ENCODE measurements at places on chromosomes 12 and 14.

DNA sequence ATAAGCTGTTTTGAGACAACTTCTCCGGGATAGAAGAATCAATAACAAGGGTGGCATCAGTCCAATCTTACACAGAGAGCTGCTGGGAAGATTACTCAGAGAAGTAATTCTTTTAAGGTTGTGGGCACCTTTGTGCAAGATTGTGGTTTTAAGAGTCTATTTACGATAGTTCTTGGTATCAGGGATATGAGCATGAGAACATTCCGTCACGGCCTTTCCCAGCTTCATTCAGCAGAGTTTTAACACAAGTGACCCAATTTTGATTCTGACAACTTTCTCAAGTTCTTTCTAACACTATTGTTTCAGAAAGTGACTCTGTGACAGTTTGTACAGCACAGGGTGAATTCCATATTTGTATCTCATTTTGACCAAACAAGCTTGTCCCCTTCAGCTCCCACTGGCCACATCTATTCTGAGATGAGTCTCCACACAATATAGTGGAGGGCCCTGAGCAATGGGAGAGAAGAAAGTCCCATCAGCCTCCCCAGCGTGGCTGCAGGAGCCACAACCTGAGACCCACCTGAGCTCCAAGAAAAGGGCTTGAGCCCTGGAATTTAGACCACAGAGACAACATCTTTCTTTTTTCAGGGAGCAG is 869.2 kb downstream of the TMEM121 start:
- peak overlapping the region; percentile 99 for H3K27ac ChIP-seq
- DNase-seq = no peak

- no peak for DNase-seq
- peaks cover 40% of the 10 kb centered on the region for H3K4me1 ChIP-seq
- no peaks in the 10 kb centered on the region for H3K27me3 ChIP-seq
- peak overlapping the region; percentile 98 for H3K27ac ChIP-seq
- H3K4me3 ChIP-seq = no peak overlapping the region
Observed at GRCh38 chr12:12446786-12447185, 89.9 kb downstream of the BORCS5 start.

DNA sequence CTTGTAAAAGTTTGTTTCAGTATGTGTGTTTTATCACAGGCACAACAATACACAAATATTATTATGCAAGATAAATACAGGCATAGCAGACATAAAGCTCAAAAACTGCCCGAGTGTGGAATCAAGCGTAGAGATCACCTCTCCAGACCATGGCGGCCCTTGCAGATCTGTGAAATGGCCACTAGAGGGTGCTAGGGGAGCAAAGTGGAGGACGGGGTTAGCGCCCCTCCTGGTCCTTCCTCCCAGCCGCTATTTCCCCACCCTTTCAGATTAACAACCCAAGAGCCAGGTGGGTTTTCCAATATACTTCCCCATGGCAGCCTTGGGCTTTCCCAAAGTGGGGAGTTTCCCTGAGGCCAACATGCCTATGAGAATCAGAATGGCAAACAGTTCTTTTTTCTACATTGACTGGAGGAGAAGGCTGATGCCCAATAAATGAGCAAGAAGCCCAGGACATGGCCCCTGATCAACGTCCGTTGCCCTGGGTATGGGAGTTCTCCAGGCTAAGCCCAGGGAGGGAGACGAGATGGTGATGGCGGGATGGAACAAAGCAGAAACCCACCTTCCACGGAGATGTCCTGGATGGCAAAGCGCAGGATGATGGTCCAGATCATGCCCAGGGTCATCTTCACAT is 67.4 kb downstream of the ACTN1 start:
- no peaks in the 10 kb centered on the region for H3K27me3 ChIP-seq
- peaks cover under 1% of the 10 kb centered on the region for H3K36me3 ChIP-seq
- H3K4me3 ChIP-seq = no peak overlapping the region
- DNase-seq = peak; percentile 49

- H3K4me1 ChIP-seq = no peaks in the 10 kb centered on the region
- H3K4me3 ChIP-seq = no peak overlapping the region
- no peaks in the 10 kb centered on the region for H3K27me3 ChIP-seq
- no peak for DNase-seq
Observed at GRCh38 chr14:38279572-38279971, 23.7 kb upstream of the CLEC14A start.

DNA sequence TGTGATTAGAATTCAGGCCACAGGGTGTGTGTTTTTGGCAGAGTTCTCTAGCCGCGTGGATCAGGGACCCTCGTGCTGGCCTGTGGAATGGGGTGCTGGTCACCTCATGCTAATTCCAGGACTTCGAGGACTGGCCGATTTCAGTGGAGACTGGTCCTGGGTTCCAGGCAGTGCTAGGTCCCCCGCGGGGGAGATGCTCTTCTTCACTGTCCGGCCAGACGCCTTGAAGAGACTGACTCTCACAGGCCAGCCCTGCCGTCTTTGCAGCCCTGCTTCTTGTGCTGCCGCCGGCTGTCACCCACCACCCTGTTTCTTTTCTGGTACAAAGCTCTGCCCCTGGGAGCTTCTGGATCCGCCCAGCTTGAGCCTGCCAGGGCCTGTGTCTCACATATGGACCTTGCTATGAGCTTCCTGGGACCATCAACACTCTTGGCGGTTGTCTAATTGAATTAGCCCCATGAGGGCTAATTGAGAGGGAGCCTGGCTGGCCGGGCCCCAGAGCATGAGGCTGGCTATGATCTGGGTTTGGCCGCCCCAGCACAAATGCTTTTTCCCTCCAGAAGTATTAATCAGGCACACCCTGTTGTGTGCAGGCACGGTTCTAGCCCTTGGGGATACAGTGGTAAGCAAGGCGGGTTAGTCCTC is 8.2 kb downstream of the MLXIP start:
- H3K4me1 ChIP-seq = peaks cover 57% of the 10 kb centered on the region
- H3K4me3 ChIP-seq = peak overlapping the region; percentile 66
- peaks cover 9% of the 10 kb centered on the region for H3K36me3 ChIP-seq
- peak overlapping the region; percentile 88 for H3K27ac ChIP-seq
- H3K27me3 ChIP-seq = no peaks in the 10 kb centered on the region

DNA sequence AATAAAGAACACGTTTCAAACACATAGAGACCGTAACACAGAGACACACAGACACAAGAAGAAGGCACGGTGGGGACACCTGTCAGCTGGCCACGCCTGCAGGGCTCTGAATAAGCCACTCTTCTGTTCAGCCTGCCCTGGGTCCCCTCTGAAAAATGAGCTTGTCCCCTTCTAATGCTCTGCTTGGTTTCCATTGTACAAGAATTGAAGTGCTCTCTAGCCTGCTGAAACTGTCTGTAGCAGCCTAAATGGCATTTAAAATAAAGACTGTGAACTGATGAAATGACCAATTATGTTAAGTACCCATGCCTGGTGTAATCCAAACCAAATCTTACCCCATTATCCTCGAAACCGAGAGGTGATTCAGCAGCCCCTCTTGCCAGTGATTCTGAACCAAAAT is 139.8 kb downstream of the FOXN3 start:
- H3K4me1 ChIP-seq = peaks cover 43% of the 10 kb centered on the region
- DNase-seq = no peak
- H3K27ac ChIP-seq = peak overlapping the region; percentile 59
- no peak overlapping the region for H3K4me3 ChIP-seq
- peaks cover 4% of the 10 kb centered on the region for H3K36me3 ChIP-seq

- no peak overlapping the region for H3K27ac ChIP-seq
- no peak for DNase-seq
- H3K4me3 ChIP-seq = no peak overlapping the region
Observed at GRCh38 chr14:74213907-74214803, 25.1 kb upstream of the VSX2 start.

GRCh38 chr14:104284636-104285507 is 146.5 kb downstream of the KIF26A start:
- peaks cover 14% of the 10 kb centered on the region for H3K27me3 ChIP-seq
- peaks cover 3% of the 10 kb centered on the region for H3K36me3 ChIP-seq
- H3K4me3 ChIP-seq = no peak overlapping the region
- no peak overlapping the region for H3K27ac ChIP-seq

DNA sequence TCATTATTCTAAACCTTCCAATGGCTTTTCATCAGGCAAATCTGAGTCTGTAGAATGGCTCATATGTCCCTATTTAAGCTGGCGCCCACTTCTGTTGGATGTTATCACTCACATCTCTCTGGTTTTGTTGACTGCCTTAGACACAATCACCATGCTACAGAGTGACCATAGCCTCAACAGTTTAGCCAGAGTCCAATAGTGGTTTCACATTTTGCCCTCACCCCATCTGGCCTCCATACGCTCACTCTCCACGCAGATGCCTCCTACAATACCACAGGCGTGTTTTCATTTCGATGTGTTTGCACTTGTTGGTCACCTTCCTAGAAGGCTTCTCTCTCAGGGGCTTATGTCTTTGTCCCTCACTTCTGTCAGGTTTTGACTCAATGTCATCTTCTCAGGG is 3.4 kb downstream of the KLRB1 start:
- no peak for DNase-seq
- peaks cover 9% of the 10 kb centered on the region for H3K36me3 ChIP-seq
- H3K27ac ChIP-seq = peak overlapping the region; percentile 59
- H3K4me1 ChIP-seq = peaks cover 41% of the 10 kb centered on the region
- peak overlapping the region; percentile 34 for H3K4me3 ChIP-seq

DNA sequence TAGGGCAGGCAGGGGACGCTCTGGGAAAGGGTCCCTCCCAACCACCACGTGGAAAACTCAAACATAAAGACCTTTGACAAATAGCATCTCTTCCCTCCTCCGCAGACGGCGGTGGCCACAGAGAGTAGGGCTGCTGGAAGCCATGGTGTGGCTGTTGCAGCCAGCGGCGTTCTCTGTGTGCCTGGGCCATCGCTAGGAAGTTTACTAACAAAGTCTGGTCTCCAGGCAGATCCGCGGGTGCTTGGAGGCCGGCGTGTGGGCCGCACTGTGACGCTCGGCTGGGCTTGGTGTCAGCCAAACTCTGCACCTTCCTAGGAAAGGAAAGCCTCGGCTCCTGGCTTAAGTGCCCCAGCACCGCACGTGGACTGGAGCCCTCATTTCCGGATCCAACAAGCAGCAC is 65.6 kb downstream of the CCDC88C start:
- no peaks in the 10 kb centered on the region for H3K27me3 ChIP-seq
- peak overlapping the region; percentile 99 for H3K27ac ChIP-seq
- peak overlapping the region; percentile 93 for H3K4me3 ChIP-seq

DNA sequence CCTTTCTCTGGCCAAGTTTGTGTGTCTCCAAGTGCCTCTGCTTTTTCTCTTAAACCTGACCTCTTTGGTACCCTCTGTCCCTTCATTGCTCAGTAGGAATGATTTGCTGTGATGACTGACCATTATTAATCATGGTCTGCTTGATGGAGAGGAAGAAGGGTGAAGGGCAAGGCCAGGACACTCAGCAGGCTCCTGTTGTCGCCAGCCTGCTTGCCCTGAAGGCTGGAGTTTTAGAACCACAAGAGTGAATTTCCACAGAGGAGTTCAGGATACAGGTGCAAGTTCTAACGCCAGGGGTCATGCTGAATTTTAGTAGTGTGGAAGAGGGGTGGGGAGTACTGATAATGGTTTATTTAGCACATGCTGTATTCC is 2.8 kb upstream of the ITGA5 start:
- H3K4me3 ChIP-seq = no peak overlapping the region
- peaks cover 45% of the 10 kb centered on the region for H3K4me1 ChIP-seq
- DNase-seq = no peak
- peak overlapping the region; percentile 88 for H3K27ac ChIP-seq

- no peaks in the 10 kb centered on the region for H3K27me3 ChIP-seq
- H3K4me3 ChIP-seq = no peak overlapping the region
- no peaks in the 10 kb centered on the region for H3K4me1 ChIP-seq
- no peak for DNase-seq
Observed at GRCh38 chr14:75769047-75769685, 108.1 kb downstream of the TTLL5 start.

- no peaks in the 10 kb centered on the region for H3K4me1 ChIP-seq
- peaks cover 19% of the 10 kb centered on the region for H3K27me3 ChIP-seq
- no peak overlapping the region for H3K4me3 ChIP-seq
- DNase-seq = no peak
Observed at GRCh38 chr12:42510823-42511222, 78.7 kb downstream of the PRICKLE1 start.

GRCh38 chr14:50978888-50979287 is 34.6 kb upstream of the PYGL start:
- H3K4me1 ChIP-seq = no peaks in the 10 kb centered on the region
- no peak overlapping the region for H3K4me3 ChIP-seq
- no peaks in the 10 kb centered on the region for H3K36me3 ChIP-seq
- DNase-seq = no peak
- peaks cover 65% of the 10 kb centered on the region for H3K27me3 ChIP-seq

- H3K36me3 ChIP-seq = peaks cover 4% of the 10 kb centered on the region
- DNase-seq = no peak
- H3K27ac ChIP-seq = peak overlapping the region; percentile 96
- peak overlapping the region; percentile 71 for H3K4me3 ChIP-seq
Observed at GRCh38 chr12:50403001-50403440, 2.3 kb downstream of the LARP4 start.

- peaks cover 3% of the 10 kb centered on the region for H3K36me3 ChIP-seq
- no peak overlapping the region for H3K4me3 ChIP-seq
- H3K4me1 ChIP-seq = peaks cover 6% of the 10 kb centered on the region
- peaks cover 7% of the 10 kb centered on the region for H3K27me3 ChIP-seq
Observed at GRCh38 chr12:105253866-105254513, 18.0 kb upstream of the APPL2 start.

DNA sequence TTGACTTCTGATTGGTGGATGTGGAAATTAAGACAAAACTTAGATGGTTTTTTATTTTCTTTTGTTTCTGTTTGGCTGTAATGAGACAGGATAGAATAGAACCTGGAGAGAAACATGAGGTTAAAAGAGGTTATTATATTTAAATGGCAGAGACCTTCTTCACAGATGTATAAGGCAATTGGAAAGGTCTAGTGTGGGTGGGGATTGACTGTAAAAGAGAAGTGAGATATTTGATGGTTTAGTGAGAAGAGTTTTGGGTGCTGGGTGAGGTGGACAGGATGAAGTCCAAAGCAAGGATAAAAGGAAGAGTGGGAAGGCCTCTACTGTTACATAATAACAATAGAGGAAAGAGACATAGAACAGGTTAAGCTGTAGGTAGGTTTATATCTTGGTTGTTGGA is 43.8 kb upstream of the PPM1H start:
- no peaks in the 10 kb centered on the region for H3K4me1 ChIP-seq
- no peak overlapping the region for H3K27ac ChIP-seq
- no peaks in the 10 kb centered on the region for H3K27me3 ChIP-seq
- no peaks in the 10 kb centered on the region for H3K36me3 ChIP-seq
- DNase-seq = no peak
- no peak overlapping the region for H3K4me3 ChIP-seq

DNA sequence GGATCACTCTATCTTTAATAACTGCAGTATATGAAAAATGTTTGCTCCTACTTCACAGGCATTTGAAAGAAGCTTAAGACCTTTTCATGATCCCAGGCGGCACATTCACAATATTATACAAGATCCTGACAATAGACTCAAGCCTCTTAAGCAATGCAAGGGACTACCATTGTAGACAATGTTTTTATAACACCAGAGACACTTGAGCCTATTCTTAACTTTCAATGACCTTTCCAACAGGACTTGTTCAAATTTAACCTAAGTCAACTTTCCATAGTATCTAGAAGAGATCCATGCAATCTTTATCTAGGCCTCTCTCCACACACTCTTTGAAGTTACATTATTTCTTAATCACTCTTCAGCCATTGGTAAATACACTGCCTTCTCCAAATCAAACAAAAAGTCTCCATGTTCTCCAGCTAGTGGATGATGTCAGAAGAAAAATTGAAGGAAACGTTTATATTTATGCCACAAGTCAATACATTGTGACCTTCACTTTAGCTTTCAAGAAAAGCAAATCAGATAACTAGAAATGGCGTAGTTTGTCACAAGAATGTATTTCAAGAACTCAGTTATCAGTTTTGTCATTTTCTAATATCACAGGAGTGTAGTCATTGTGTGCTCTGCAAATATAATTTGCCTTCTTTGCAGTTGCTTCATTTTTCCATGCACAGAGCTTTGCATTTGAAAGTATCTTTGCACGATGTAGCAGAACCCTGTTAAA is 41.2 kb downstream of the PHLDA1 start:
- peaks cover 9% of the 10 kb centered on the region for H3K27me3 ChIP-seq
- no peak for DNase-seq
- H3K4me3 ChIP-seq = no peak overlapping the region
- H3K36me3 ChIP-seq = no peaks in the 10 kb centered on the region
